ENCODE measurements at places on chromosomes 4 and X.

DNA sequence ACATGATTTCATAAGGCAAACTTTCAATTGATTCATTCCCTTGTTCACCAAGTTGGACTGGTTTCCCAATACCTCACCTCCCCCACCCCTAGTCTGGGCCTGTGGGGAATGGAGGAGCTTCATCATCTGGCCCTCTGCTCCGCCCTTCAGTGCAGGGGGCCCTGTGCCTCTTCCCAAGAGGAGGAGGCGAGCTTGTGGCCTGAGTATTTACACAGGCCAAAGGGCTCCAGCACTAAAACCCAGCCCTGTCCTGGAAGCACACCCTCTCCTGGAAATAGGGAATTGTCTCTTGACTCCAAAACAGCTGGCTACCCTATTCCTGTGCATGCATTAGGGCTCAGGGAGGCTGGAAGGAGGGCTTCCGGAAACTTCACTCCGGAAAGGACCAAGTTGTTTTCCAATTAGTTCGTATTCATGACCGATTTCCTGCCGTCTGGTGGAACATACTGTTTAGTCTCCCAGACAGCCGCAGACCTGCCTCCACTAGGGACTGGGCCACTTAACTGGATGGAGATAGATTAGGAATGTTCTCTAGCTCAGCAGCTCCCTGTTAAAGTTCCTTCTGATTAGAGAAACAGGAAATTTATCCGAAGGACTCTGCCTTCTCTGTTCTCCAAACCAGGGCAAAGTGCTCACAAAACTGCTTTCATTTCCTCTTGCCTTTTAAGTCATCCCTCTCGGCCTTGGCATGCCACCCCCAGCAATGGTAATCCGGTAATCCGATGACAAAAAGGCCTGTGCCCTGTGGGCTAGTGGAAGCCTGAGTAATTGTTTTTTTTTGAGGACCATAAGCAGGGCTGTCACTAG, 5.8 kb downstream of the SRPX2 start:
- no peak for DNase-seq

- DNase-seq = peak; percentile 27
These were observed 161.6 kb downstream of the SMIM20 start for GRCh38 chr4:26075583-26075982.

- no peak for DNase-seq
These were observed 4.5 kb upstream of the CXCL9 start for GRCh38 chr4:76011700-76012387.

DNA sequence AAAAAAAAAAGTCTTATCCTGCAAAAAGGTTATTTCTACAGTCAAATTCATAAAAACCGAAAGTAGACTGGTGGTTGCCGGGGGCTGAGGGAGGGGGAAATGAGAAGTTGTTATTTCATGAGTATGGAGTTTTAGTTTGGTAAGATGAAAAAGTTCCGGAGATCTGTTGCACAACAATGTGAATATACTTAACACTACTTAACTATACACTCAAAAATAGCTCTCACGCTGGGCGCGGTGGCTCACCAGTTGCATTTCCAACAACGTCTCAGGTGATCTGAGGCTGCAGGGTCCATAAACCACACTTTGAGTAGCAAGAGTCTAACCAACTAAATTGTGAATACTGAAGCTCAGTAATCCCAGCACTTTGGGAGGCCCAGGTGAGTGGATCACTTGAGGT, 52.4 kb downstream of the ANOS1 start:
- no peak for DNase-seq

DNA sequence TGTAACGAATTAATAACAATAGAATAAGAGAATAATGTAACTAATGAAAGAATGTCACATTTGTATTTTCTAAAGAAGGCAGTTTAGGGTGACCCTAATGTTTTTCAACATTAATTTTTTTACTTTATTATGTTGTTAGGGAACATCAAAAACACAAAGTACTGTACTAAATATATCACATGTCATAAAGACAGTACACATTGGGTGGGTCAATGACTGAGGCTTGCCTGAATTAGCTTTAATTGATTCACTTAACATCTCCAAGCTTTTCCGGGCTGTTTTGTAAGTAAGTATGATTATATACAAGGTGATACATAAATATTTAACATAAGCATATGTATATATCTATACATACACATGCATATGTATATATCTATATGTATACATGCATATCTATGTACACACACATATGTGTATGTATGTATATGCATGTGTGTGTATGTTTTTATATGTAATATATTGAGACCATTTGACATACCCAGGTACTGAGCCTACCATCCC, 43.4 kb upstream of the KLF3 start:
- DNase-seq = no peak

DNA sequence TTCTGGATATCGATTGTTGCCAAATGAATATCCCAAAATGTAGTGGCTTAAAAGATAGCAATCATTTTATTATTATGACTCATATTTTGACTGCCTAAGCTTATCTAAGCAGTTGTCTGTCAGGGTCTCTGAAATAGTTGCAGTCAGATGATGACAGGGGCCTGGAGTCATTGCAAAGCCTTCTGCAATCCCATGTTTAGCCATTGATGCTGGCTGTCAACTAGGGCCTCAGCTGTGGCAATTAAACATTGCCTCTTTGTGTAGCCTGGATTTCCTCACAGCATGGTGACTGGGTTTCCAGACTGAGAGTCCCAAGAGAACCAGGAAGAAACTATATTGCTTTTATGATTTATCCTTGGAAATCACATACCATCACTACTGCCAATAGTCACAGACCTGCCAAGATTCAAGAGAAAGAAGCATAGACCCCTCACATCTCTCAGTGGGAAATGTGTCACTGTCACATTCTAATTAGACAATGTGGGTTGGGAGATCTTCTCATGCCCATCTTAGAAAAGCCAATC, 227.3 kb upstream of the NOCT start:
- no peak for DNase-seq

- no peak for DNase-seq
These were observed 8.0 kb downstream of the CYP2U1 start for GRCh38 chr4:107939307-107939706.

GRCh38 chr4:85577307-85577706, 102.4 kb downstream of the ARHGAP24 start:
- no peak for DNase-seq

- DNase-seq = no peak
These were observed 443.0 kb downstream of the PCDH10 start for GRCh38 chr4:133592106-133592505.

DNA sequence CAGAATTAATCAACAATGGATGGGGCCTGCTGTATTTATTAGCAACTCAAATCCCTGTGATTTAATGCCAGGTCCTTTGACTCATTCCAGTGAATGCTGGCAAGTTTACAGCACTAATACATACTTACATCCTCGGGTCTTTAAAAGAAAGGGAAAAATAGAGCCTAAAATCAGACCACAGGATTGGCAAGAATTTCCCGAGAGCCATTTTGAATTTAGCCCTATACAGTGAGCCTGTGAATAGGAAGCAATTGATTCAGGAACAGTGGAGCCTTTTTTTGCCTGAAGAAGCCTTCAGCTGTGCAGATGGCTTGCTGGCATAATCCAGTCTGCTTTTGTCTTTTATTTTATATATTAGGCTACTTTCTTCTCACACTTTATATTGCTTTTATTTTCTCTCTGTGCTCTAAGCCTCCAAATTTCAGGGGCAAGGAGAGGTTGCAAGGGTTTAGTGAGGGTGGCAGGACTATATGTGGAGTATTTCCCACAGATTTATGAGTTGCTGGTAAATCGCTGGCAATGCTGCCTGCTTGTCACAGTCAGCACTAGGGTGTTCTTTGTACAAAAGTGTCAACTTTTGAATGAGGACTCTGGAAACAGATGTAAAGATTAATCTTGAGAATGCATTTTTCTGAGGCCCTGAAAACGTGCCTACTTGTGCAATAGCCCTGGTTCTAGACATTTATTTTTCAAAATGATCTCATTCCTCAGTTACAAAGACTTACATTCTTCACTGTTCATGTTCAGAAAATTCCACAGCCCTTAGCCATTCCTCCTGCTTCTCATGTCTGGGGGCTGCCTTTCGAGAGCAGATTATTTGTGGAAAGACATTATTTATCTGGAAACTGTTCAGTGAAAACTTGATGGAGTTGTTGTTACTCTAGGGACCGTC, 303.5 kb downstream of the SPRY1 start:
- no peak for DNase-seq

DNA sequence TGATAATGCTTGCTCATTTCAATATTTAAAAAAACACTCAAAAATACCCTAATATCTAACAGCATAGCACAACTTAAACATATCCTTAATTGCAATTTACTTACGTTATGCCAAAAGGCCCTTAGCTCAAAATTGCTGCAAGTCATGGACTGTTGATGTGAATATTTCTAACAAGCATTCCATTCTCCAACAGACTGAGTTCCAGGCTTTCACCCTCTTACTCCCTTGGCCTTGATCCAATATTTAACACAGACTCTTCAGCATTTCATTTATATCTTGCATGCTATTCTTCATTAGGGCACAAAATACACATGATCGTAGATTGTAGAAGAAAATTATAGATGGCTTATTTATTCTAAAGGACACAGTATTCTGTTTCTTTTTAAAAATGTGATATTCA, 96.5 kb downstream of the RNF150 start:
- no peak for DNase-seq

- DNase-seq = no peak
These were observed 57.7 kb downstream of the TBL1X start for GRCh38 chrX:9522378-9523155.

DNA sequence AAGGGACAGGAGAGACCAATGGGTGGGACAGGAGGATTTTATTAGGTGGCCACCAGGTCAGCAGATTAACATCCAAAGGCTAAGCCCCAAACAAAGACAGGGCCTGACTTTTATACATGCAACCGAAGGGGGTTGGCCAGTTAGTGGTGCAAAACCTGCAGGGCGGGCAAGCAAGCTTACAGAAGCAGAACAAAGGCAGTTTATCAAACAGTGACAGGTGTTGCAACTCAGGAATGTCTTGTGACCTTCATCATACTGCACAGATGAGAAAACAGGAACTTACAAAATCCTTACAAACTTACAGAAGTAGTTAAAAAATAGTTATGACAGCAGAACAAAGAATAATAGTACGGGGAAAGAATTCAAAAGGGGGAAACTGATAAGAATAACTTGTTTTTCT, 708.1 kb downstream of the GLUD2 start:
- DNase-seq = no peak

GRCh38 chrX:44954562-44954961, 81.6 kb downstream of the KDM6A start:
- DNase-seq = no peak

DNA sequence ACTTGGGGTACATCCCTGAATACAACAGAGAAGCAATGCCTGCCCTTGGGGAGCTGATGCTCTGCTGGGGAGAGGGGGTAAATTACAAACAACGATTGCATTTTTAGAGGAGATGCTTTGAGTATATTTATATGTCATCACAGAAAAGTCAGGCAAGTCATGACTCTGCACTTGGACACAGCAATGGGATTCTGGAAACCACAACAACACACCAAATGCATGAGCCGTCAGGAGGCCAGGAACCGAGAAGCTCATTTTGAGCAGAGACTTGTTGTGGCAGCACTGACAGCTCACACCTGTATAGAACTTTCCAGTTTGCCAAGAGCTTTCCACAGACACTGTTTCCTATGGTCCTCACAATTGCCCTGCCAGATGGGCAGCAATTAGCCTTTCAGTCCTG, 113.2 kb upstream of the RBPJ start:
- DNase-seq = no peak

- DNase-seq = peak; percentile 91
These were observed at the start of gene BLOC1S4 for GRCh38 chr4:6716018-6716911. Gene BLOC1S4 (plus strand): TSS chr4:6716174. CDS start chr4:6716210, 36 bp downstream.

GRCh38 chr4:139508581-139509237, 47.3 kb downstream of the SETD7 start:
- DNase-seq = no peak

- DNase-seq = no peak
These were observed 99.1 kb upstream of the EDNRA start for GRCh38 chr4:147381749-147382148.

DNA sequence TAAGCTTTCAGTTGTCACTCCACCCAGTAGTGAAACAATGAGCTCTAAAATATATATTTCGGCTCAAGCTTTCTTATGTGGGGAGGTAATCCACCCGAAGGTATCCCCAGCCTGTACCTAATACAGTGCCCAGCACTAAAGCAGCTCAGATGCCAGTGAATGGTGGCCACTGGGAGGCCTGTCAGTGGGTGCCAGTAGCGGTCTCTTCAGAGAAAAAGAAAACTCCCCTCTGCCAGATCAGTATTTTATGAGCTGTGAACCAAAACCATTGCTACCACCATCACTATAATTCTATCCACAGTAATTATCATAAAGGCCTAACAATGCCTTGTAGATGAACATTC, 835 bp upstream of the NFKB1 start:
- no peak for DNase-seq

- no peak for DNase-seq
These were observed 8.9 kb downstream of the XAGE1A start for GRCh38 chrX:52504551-52504950.

- peak; percentile 16 for DNase-seq
These were observed 23.3 kb downstream of the MECP2 start for GRCh38 chrX:154074199-154074598.

GRCh38 chr4:589219-589963, 13.3 kb upstream of the TMEM271 start:
- DNase-seq = no peak

DNA sequence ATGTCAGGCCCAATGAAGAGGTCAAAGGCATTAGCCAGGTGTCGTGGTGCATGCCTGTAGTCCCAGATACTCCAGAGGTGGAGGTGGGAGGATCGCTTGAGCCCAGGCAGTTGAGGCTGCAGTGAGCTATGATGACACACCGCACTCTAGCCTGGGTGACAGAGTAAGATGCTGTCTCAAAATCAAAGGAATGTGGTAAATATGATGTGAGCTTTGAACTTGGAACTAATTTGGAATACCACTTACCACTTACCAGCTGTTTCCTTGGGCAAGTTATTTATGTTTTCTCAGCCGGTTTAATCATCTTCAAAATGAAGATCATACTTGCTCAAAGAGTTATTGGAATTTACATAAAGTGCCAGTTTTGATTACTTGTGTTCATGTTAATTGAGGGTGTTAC, 23.8 kb upstream of the SEPSECS start:
- DNase-seq = no peak

DNA sequence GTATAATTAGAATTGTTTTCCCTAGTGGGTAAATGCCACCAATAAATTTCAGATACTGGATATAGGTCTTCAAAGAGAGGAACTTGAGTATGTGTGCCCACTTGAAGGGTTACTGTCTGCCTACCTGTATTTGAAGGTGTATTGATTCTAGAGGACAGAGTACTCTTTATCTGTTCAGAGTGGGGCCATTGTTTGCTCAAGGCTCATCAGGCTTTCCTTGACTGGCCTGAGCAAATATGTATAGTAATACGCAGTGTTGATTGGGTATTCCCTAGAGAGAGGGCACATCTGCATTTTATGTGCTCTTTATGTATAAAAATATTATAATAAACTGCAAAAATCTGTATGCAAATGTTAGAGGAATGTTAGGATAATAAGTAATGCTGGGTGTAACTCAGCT, 23.7 kb downstream of the RP2 start:
- DNase-seq = no peak

- DNase-seq = no peak
These were observed 81.3 kb downstream of the ARHGAP24 start for GRCh38 chr4:85556283-85556682.

- no peak for DNase-seq
These were observed 50.0 kb downstream of the GALNT7 start for GRCh38 chr4:173218411-173219125.

- no peak for DNase-seq
These were observed 19.5 kb downstream of the SAT1 start for GRCh38 chrX:23802431-23802830.

Data from ascending aorta (tissue), 2 donors.